ENCODE measurements at places on chromosomes 6 and 20.

- DNase-seq: no peak
These were observed 4.1 kb downstream of the PRR18 start for GRCh38 chr6:166304106-166304505.

- DNase-seq: no peak
These were observed 199.2 kb downstream of the ZFAND3 start for GRCh38 chr6:38018755-38019165.

GRCh38 chr6:112086744-112087135 lies 542 bp downstream of the TUBE1 start:
- DNase-seq: no peak

DNA sequence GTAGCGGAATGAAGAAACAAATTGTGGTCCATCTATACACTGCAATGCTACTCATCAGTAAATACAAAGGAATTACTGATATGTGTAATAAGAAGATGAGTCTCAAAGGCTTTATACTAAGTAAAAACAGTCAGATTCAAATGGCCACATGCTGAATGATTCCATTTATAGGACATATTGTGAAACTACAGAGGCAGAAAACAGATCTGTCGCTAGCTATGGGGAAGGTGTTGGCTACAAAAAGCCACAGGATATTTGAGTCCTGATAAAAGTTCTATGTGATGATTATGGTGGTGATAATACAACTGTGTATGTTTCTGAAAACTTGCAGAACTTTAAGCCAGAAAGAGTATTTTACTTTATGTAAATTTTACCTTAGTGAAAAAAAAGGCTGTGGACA lies 313.2 kb downstream of the HDGFL1 start:
- no peak for DNase-seq

GRCh38 chr6:31465718-31466117 lies 32.2 kb upstream of the MICB start:
- no peak for DNase-seq

GRCh38 chr6:18429655-18430297 lies 42.6 kb downstream of the RNF144B start:
- no peak for DNase-seq

DNA sequence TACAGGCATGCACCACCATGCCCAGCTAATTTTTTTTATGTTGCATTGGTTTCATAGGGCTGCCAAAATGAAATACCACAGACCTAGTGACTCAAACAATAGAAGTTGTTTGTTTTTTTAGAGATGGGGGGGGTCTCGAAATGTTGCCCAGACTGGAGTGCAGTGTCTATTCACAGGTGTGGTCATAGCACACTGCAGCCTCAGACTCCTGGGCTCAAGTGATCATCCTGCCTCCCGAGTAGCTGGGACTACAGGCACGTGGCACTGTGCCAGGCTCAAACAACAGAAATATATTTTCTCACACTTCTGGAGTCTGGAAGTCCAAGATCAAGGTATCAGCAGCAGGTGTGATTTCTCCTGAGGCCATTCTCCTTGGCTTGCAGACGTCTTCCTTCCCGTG lies 6.6 kb upstream of the SLC16A10 start:
- DNase-seq: no peak

- DNase-seq: no peak
These were observed 9.1 kb downstream of the RSPO4 start for GRCh38 chr20:992801-993535.

DNA sequence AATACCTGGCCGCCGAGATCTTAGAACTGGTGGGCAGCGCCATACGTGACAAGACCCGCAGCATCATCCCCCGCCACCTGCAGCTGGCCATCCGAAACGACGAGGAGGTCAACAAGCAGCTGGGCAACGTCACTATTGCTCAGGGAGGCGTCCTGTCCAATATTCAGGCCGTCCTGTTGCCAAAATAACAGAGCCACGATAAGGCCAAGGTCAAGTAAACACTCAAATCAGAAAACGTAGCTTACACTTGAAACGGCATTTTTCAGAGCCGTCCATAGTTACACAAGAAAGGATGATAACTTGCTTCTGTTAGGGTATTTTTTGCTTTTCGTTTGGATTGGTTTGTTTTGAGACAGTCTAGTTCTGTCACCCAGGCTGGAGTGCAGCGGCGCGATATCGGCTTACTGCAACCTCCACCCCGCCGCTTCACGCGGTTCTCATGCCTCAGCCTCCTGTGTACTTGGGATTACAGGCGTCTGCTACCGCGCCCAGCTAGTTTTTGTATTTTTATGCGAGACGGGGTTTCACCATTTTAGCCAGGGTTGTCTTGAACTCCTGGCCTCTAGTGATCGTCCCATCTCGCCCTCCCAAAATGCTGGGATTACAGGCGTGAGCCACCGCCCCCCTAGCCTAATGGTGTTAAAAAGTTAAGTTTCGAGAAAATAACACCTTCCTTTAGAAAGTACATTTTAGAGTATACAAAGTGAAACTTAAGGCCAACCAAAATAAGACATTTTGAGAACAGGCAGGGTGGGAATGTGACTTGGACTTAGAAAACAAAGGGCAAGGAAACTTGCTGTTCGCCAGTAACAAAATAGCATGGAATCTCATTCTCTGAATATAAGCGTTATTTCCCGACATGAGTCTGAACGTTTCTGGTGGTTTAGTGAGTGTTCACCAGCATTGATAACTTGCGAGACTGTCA lies 42.8 kb upstream of the HFE start:
- DNase-seq: no peak

DNA sequence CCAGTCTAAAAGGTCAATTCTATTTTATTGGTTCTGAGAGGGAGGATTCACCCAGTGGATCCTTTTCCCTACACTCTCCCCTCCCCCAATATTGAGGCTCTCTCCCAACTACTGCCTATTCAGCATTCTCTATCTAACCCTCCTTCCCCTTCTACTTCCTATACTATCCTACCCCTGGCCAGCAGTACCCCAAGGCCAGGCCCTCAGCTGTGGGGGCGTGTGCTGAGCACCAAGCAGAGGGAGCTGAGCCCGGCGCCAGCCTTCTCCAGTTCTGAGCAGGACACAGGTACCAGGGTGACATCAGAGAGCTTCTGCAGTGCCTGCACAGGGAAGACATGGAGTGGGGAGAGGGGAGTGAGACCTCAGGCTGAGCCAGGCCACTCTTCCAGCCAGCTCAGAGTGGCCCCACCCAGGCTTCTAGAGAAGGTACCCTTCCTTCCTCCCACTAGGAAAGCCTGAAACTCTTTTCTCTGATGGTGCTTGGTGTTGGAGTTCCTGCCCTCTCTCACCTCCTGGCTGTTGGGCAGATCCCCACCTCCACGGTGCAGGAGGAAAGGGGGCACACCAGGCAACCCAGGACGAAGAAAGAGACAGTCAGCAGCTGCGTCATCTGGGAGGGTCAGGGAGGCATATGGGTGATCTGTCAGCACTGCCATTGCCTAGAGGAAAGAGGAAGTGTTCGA lies 1.9 kb downstream of the DDAH2 start:
- no peak for DNase-seq

- no peak for DNase-seq
These were observed 68.8 kb downstream of the KCNB1 start for GRCh38 chr20:49413677-49414076.

DNA sequence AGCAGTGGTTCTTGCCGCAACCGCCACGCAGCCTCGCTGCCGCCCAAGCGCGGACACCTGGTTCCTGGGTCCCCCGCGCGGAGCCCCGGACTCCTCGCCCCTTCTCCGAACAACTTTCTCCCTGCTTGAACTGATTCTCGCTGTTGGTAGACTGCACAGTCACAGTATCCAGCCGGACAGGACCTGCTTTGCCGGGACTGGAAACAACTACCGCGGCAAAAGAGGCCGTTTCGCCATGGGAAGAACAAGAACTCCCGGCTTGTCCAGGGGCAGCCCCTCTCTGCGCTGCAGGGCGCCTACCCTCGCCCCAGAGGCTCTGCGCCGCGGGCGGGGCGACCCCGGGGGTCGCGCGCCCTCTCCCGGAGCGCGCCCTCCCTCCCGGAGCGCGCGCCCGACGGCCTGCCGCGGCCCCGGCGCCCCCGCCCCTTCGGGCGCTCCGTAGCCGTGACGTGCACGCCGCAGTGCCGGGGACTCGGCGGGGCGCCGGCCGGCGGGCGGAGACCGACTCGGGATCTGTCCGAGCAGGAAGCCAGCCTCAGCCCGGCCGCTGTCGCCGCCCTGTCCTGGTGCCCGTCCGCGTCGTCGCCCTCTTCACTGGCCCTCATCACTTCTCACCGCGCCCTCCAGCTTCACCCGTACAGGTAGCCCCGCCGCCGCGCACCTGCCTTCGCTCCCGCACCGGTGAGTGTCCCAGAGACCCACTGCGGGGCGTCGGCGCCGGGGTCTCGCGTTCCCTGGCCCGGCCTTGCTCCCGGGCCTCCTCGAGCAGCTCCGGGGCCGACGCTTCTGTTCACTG lies at the start of gene MYO6:
Gene MYO6 (plus strand): TSS at position 497 of the 796 bp plus-strand sequence. CDS start 68,309 bp downstream, outside the sequence.
- peak; percentile 72 for DNase-seq

- DNase-seq: no peak
These were observed 57.1 kb upstream of the AFDN start for GRCh38 chr6:167769408-167770190.

- DNase-seq: no peak
These were observed 1219.0 kb upstream of the EYS start for GRCh38 chr6:66926060-66926459.

- no peak for DNase-seq
These were observed 5.1 kb downstream of the ELOVL2 start for GRCh38 chr6:11039040-11039439.

- DNase-seq: no peak
These were observed 1.8 kb downstream of the OOEP start for GRCh38 chr6:73367761-73368355.

DNA sequence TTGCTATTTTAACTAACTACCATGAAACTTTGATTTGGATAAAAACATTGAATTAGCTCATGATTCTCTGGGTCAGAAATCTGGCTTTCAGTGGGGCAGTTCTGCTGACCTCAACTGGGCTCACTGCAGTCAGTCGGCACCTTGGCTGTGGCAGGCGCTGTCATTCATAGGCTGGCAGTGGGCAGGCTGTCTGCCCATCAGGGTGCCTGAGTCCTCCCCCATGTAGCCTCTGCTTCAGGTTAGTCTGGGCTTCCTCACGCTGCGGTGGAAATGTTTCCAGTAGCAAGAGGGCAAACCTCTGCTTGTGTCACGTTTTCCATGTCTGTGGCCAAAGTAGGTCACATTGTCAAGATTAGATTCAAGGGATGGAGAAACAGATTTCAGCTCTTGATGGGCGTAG lies 251.0 kb upstream of the TCF21 start:
- no peak for DNase-seq

- DNase-seq: no peak
These were observed 20.4 kb downstream of the SERINC3 start for GRCh38 chr20:44501448-44501847.

DNA sequence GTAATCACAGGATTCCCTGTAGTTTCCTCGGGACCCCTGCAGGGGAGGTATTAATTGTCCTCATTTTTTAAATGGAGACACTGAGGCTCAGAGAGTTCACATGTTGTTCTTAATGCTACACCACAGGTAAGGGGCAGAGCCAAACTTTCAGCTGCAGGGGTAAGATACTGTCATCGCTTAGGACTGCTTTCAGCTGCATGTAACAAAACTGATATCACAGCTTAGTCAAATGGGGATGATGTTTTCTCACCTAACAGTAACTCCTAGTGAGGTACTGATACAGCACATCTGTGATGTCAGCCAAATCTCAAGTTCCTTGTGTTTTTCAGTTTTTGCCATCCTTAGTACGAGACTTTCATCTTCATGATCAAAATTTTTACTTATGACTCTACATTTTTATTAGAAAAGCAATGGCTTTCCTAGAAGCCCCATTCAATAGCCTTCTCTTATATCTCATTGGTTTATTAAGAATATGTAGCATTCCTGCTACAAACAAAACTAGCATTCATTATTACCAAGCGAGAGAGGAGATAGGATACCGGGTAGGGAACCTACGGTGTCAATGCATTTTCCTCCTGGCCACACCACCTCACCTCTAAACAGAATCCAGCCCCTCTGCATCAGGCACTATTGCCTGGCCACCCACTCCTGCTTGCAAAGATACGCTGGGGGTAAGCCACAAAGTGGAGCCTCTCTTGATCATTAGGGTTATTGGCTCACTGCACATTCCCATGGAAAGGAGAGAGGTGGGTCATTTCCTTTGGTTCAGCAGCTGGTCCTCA lies 557.5 kb downstream of the CD83 start:
- DNase-seq: no peak

- no peak for DNase-seq
These were observed 4.5 kb upstream of the RAB44 start for GRCh38 chr6:36692861-36693702.

DNA sequence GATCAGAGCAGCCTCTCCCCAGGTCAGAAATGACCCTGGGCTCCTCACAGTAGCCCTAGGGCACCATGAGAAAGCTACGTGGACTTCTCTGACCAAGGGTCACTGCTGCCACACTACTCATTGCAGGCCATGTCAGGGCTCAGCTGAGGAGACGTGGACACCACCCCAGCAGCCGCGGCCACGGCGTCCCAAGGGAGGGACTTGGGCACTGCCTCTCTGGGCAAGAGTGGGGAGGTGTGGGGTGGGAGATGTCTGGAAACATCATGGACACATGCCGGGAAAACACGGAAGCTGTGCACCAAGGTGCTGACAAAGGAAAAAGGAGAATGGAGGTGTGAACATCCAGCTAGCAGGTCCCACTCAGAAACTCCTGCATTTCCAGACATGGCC lies 9.0 kb downstream of the GMEB2 start:
- DNase-seq: no peak

GRCh38 chr6:145621776-145622175 lies 113.5 kb downstream of the EPM2A start:
- DNase-seq: no peak

- no peak for DNase-seq
These were observed 30.8 kb upstream of the SSR1 start for GRCh38 chr6:7343546-7344475.

- no peak for DNase-seq
These were observed 10.9 kb upstream of the NCOA3 start for GRCh38 chr20:47490795-47491194.

- DNase-seq: no peak
These were observed 153.4 kb downstream of the CDC5L start for GRCh38 chr6:44540881-44541280.

DNA sequence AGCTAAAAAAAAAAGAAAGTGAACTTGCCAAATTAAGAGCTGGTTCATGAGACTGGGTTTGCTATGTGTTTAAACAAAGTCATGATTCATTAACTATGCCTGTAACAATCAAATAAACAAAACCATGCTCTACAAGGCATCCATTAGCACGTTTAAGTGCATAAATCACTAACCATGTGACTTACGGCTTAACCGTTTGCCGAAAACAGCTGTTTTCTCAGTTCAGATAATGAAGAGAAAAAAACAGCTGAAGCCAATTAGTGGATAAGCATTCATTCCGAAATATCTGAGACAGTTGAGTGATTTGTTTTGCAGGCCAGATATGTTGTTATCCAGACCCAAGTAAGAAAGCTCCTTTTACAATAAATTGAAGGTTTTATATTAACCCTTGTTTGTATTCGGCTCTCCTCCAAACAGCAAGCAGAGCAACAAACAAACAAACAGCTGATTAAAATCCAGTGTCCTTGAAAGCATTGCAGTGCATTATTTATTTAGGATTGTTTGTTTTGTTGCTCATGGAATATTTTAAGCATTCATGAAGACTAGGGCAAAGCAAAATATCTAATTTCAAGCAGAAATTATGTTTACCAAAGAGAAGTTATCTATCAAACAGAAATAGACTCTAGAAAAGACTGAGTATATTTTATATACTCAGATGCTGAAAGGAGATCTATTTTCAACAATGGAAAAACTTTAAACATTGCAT lies 343.5 kb downstream of the RFPL4B start:
- no peak for DNase-seq

- DNase-seq: no peak
These were observed 452.9 kb downstream of the TFAP2B start for GRCh38 chr6:51271615-51272014.

GRCh38 chr6:90190752-90191395 lies 105.8 kb downstream of the BACH2 start:
- no peak for DNase-seq
